ENCODE measurements at places on chromosomes 2 and 18.

DNA sequence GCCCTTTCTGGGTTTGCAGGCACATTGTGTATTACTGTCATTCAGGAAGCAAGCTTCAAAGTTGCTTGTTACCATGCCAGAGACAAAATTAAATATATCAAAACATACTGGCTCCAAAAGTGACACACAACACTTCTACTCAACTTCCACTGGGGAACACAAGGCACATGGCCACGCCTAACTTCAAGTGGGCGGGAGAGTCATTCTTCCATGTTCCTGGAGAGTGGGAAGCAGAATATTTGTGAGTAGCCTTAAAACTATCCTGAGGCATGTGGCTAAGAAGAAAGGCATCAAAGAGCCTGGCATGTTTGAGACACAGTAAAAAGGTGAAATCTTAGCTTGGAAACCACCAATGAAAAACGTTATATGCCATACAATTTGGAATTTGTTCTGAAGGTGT lies 90.5 kb upstream of the TACR1 start:
- no peak for DNase-seq

DNA sequence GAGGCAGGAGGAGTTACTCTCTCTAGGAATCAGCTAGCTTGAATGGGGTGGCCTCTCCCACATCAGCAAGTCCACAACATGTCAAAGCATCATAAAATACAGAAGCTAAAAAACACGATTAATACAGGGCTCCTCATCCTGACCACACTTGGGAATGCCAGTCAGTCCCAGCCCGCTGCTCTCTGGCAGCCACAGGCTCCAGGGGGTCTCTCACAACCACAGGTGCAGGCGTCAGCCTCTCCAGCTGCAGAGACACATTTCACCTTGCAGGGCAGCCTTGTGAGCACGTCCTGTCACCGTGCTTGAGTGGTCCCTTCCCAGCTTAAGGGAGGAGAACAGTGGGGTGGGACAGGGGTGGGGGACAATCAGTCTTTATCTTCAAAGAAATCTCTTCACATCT lies 137.4 kb upstream of the SH3BP4 start:
- DNase-seq, result no peak

- DNase-seq, result no peak
Observed at GRCh38 chr2:112661656-112662305, 16.0 kb downstream of the SLC20A1 start.

DNA sequence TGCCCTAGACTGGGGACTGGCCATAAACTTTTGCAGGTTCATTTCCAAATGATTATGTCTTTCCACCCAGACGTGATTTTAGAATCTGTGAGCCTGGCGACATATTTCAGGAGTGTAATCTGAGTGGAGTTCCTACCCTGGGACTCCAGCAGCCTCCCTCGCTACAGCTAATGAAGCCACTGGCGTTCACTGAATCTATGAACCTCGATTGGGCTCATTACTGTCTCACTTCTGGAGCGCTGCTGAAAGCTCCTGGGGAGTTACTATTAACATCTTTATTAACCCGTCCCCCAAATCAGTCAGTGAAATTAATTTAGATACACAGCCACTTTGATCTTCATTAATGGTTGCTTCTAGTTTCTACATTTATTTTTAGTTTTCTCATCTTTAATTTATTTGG lies 56.5 kb downstream of the CDK15 start:
- DNase-seq, result no peak

- no peak for DNase-seq
Observed at GRCh38 chr2:11338580-11338979, 5.9 kb downstream of the ROCK2 start.

- no peak for DNase-seq
Observed at GRCh38 chr2:217479566-217479965, 523.2 kb downstream of the TNS1 start.

DNA sequence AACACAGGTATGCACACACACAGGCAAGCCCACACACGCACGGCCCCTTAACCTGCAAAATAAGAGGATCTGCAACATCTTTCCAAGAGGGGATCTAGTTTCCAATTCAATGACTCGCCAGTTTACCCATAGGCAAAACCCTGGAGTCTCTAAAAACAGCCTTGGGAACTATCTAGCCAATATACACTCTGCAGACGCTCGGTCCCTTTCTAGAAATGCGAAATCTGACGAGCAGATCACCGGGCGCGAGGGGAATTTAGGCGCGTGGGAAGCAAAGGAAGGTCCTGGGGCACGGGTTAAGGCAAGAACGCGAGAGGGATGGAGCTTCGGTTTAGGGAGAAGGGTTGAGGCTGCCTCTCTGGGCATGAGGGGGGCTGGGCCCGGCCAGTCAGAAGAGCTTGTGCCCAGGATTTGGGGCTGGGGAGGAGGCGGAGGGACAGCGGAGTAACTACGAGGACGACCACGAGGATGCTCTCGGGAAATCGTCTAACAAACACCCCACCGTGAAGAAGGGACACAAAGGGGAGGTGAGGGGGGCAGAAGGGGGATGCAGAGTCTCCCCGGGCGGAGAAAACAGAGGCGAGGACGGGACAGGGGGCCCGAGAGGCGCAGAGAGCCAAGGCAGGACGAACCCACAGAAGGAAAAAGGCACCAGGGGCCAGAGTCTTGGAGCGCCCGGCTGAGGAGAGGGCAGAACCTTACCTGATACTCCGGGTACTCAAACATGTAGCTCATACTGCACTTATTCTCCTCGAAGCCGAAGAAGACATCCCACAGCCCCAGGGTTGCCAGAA lies 542 bp downstream of the PGAP1 start:
- DNase-seq, result peak; percentile 50

DNA sequence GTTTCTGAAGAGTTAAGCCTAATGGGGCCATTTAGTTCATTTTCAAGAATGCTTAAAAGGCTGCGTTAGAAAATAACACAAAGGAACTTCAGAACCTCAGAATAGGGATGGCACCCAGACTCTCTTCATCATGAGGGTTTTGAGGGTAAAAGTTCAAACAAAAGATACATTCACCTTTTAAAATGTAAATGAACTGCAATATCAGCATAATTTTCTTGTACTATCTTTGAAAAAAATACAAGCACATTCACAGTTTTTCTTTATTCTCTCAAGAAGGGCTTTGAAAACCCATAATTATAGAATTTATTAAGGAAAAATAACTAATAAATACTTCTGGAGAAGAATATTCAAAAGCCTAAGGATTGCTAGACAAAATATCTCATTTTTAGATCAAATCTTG lies 791.0 kb downstream of the DCC start:
- no peak for DNase-seq

DNA sequence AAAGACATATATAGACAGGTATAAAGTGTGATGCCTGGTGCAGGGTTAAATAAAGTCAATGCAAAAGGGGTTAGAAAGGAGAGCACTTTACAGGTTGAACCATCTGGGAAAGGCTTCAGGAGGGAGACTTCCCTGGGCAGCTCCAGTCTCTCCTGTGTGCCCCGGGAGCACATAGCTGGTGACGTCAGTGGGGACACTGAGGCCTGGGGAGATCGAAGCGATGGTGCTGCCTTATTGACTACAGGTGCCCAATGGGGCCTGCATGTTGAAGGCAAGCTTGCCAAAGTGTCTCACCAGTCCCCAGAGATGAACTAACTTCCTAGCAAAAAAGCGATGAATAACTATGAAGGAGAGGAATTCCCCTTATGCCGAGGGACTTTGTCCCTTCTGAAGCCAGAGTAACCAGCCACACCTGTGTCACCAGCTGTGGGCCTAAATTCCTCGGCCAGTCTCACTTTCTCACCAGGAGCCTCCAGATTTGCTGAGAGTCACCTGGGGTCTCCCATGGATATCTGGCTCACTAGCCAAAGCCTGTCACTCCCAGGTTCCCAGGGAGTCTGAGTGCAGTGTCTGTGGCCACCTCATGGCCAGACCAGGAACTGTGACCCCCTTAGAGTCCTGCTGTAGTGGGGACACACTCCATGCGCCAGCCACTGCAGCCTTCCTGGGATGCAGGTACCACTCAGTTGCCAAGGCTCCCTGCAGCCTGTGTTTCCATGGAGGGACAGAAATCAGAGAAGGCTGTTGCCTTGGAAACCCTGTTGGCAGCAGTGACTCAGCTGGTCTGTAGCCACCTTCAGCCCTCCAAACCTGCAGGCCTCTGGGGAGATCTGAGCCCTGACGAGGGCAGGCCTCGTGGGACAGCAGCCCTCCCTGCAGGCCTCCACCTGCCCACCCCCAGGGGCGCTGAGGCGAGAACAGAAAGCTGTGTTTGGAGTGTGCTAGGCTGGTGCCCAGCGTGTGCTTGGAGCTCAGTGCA lies 128.7 kb downstream of the CTIF start:
- no peak for DNase-seq

- DNase-seq, result no peak
Observed at GRCh38 chr2:168085801-168086361, 161.5 kb downstream of the STK39 start.

- no peak for DNase-seq
Observed at GRCh38 chr18:55084550-55084949, 125.3 kb upstream of the CCDC68 start.

- no peak for DNase-seq
Observed at GRCh38 chr18:76466410-76466991, 28.5 kb downstream of the ZNF516 start.

GRCh38 chr18:31577195-31577594 lies 14.5 kb upstream of the TTR start:
- DNase-seq, result no peak

GRCh38 chr2:127680706-127681287 lies 5.5 kb upstream of the LIMS2 start:
- DNase-seq, result no peak

GRCh38 chr2:200359552-200359951 lies 53.1 kb downstream of the SPATS2L start:
- no peak for DNase-seq

DNA sequence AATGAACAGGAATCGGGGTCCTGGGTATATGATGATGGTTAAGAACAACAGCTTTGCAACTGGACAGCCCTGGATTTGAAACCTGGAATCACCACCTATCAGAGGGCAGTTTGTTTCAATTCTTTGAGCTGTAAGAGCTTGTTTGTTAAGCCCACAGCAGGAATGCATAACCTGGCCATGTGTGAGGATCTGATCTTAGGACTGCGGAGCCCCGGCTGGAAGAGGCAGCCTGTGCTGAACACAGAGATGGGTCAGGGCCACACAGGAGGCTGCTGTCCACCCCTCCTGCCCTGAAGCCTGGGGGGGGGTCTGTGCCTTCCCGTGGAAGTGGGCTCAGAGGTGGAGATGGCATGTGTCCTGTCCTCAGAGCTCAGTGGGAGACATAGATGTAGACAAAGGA lies 24.3 kb downstream of the TPO start:
- DNase-seq, result no peak

DNA sequence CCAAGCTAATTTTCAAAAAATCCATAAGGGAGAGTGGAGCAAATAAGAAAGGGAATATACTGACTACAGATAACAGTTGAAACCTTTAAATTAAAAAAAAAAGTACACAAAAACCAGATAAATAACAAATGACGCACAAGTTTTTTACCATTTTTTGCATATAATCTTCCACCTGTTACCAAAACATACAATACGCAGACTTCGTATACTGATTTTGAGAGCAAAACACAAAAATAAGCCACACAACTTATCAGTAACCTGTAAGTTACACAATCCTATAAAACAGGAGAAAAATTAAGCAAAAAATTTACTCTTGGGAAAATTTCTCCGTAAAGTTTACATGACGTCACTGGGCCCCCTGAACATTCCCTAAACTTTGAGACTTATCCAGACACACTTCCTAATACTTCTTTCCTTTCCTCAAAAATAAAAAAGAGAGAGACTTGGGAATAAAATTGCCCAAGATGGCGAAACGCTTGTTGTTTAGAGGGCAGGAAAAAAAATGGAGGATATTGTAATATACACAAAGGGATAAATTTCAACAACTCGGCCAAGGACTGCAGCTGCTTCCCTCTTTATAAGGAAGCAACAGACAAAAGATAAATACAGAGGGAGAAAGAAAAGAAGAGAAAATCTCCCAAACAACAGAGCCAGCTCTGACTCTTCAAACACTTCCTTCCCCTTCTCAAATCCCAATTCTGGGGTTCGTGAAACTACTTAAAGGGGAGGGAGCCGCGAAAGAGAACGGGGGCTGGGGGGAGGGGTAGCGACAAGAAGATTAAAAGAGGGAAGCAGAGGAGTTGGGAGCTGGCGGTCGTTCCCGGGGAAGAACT lies 1.6 kb downstream of the BAZ2B start:
- DNase-seq, result no peak

- no peak for DNase-seq
Observed at GRCh38 chr2:235430366-235431083, 63.3 kb upstream of the AGAP1 start.

DNA sequence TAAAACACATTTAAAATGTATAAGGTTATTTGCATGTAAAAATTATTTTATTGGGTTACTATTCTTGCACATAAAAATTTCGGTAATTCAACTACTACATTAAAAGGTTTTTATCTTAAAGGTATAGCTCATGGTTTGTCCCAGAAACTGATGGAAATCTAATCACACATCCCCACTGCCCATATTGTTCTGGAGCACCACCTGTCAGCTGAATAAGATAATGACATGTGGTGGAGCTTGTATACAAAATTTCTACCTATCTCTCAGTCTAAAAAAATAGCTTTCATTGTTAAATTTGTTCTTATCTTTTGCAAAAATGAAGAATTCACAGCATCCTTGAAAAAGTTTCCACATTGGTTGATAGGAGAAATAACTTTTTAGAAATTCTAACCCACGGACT lies 18.3 kb downstream of the ERBB4 start:
- no peak for DNase-seq

GRCh38 chr2:164538240-164538866 lies 82.9 kb downstream of the GRB14 start:
- DNase-seq, result no peak

DNA sequence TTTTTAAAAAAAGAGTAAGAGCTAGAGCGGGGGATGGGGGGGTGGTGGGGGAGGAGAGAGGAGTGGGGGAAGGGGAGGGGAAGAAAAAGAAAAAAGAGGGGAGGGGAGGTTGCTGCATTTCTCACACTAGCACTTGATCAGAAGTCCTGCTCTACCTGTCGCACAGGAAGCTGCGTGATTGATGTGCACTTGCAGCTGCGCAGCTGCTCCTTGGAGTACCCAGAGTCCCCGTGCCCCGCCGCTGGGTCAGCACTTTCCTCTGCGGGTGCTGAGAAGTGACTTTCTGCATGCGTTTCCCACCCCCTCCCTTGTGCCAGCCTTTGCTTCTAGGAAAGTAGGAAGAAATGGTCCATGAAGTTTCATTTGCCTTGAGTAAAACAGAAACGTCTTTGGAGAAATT lies 297.3 kb downstream of the ETAA1 start:
- DNase-seq, result no peak

DNA sequence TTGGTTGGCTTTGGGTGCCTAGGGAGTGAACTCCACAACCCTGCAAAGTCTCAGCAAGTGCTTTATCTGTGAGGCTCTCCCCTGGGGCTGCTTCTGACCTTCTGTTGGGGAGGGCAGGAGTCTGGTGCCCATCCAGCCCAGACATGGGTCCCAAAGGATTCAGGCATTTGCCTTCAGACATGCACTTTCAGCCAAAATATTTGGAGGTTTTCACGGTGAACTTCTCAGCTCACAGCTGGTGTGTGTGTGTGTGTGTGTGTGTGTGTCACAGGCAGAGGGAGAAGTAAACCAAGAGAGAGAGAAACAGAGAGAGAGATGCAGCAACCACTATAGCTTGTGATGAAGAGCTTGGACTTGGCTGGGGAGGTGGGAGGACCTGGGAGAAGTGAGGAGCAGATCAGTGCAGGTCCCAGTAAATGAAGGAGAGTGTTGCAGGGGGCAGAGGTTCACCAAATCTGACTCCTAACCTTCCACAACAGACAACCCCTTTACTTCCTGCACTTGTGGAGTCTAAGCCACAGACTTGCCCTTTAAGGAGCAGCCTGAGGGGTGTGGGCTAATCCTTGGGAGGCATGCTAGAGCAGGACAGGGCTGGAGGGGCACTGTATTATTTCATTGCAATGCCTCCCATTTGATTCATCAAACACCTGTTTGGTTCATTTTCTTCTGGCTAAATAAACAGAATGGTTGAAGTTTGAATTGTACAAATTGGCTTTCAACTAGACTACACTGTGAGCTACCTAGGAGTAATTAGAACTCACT lies 14.1 kb downstream of the SLC9A4 start:
- DNase-seq, result no peak

Measured in activated CD8-positive, alpha-beta T cell treated with anti-CD3 and anti-CD28 coated beads for 36 hours (primary cell).